C1 segment of cervical spinal cord (tissue), 14 donors: ENCODE measurements at places on chromosomes 2 and 18.

GRCh38 chr2:209383212-209383611, 40.6 kb upstream of the MAP2 start:
- DNase-seq: no peak

DNA sequence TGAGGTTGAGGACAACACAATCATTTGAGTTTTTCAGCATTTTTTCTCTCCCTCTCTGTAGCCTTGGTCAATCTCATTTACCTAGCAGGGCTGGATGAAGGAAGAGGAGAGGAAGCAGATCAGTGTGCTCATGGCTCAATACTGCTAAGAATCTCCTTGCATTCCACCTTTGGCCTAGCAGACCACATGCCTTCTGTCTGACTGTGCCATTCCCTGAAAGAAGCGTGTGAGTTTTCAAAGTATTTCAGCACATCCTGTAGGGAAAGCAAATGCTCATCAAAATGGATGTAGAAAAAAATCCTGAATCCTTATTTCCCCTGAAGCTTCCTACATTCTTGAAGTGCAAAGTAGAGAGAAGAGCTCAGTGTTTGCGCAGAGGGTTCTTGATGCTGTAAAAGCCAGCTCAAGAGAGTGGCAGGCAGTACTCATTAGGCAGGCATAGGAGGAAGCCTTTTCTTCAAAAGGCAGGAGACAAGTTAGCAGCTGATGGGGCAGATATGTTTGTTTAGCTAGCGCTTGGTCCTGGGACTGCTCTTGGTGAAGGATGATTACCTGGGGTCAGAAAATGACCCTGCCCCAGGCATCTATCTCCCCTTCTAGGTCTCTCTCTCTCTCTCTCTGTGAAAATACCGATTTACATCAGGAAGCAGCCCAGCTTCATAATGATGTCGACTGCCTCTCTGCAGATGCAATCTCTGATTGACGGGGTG, 14.4 kb upstream of the PIK3C3 start:
- DNase-seq: no peak

DNA sequence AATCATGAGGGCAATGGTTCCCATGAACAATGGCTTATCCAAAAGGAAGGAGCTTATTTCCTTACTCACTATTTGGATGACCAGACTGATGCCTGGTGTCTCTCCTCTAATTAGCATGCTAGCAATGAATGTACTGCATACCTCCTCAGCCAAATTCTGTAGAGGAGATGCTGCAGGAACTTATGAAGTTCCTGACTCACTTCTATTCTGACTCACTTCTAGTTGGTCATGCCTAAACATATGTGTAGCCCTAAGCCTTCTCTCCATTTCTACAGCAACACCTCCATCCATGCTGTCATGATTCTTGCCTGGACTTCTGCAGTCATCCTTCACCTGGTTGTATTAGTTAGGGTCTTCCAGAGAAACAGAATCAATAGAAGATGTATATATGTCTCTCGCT, 59.9 kb upstream of the MRPS9 start:
- DNase-seq: no peak

- no peak for DNase-seq
Observed at GRCh38 chr2:199829628-199830027, 21.4 kb downstream of the FTCDNL1 start.

DNA sequence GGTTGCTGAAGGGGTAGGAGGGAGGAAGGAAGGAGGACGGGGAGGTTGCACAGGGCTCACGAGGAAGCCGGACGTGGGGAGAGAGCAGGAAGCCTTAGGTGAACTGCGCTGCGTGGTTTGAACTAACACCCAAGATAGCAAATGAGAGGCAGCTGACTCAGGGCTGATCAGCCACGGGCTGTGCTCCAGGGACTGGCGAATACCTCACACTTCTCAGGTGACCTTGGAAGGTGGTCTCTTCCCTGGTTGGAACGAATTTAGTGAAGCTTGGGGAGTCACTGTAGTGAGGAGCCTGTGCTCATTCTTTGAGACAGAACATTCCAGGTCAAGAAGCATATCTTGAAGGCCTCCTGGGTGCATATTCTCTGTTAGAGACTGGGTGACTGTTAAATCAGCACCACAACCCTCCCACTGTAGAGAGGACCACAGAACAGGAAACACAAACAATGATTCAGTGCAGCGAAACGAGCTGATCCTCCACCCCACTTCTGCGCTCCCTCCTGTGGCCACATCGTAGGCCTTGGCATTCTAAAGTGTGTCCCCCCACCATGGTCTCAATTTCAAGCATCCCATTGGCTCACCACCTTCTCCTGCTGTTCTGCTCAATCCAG, 33.8 kb downstream of the TOGARAM2 start:
- no peak for DNase-seq

DNA sequence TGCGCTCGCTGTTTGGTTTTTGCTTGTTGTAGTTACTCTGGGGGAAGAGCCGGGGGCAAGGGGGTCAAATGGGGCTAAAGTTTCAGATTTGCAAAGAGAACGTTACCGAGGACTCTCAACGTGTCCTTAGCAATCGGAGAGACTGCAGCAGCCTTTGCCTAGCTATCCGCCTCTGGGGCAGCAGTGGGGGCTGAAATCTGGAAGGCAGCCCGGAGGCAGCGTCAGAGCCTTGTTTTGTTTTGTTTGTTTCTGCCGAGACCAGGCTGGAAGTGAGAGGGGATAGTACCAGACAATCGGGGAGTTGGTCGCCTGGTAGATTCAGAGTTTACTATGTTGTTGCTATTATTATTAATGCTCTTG, 1.2 kb downstream of the CDH20 start:
- DNase-seq: peak; percentile 76

DNA sequence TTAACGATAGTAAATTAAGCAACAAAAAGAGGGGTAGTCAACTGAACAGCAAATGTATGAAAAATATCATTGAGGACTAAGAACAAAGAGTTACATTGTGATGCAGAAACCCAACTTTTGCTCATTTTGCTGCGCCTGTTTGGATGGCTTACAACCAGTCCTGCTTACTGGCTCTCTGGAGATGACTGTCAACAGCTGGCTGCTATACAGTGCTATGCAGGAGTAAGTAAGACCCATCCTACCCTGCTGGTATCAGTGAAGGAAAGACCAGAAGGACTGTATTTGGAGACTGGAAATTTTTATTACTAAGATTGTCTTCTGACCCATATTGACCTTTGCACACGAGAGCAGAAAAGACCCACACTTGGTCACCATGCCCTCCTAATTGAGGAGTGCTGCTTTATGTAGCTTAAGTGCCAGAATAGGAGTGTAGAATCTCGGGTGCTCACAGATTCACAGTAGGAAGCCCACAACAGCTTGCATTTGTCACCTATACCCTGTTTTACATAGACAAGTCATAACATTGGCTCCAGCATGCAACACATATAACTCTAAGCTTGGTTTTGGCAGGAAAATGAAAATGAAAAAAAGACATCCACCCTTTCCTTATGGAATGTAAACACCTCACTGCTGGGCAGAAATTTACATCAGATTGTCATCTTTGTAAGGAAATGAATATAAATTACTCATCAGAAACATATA, 1915.0 kb upstream of the CELF4 start:
- no peak for DNase-seq

DNA sequence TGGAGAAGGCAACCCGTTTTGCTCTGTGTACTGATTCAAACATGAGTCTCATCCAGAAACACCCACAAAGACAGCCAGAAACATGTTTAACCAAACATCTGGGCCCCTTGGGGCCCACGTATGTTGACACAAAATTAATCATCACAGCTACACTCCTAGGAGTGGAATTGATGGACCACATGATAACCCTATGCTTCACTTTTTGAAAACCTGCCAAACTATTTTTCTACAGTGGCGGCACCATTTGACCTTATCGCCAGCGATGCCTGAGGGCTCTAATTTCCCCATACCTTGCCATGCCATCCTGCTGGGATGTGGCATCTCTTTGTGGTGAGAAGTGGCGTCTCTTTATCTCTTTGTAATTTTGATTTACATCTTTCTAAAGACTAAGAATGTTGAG, 38.5 kb downstream of the PSMG2 start:
- DNase-seq: no peak

- no peak for DNase-seq
Observed at GRCh38 chr18:42231796-42232195, 276.8 kb downstream of the PIK3C3 start.

DNA sequence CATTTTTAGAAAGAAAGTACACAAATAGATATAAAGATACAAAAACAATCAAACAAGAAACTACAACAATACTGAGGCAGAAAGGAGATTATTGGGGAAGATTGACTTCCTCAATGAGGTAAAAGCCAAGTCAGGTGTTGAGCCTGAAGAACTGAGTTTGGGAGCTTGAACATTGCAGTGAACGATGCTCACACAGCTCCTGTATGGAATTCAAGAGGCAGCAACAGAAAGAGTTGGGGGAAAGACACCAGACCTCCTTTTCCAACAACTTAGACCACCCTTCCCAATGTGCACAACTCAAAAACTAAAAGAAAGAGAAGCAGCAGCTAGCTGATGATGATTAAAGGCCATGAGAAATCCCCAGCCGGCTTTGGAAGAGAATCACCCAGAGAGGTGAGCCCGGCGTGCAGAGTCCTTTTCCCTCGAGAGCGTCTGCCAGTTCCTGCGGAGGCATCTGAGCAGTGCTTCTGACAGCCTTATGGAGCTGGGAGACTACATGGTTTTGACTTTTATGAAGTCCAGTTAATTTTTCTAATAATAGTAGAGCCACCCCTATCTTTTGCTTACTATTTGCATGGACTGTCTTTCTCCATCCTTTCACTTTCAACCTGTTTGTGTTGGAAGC, 106.9 kb upstream of the RFX8 start:
- DNase-seq: no peak

GRCh38 chr18:50044402-50044801, 150.5 kb downstream of the MYO5B start:
- DNase-seq: no peak

- DNase-seq: no peak
Observed at GRCh38 chr18:54251606-54252390, 17.5 kb upstream of the POLI start.

- no peak for DNase-seq
Observed at GRCh38 chr2:207044379-207045362, 105.4 kb downstream of the CPO start.

- no peak for DNase-seq
Observed at GRCh38 chr2:144152817-144153271, 367.1 kb downstream of the ZEB2 start.
